ENCODE measurements at places on chromosomes 12 and 14.

GRCh38 chr12:53212931-53213330, 5.9 kb upstream of the ITGB7 start:
- no peak for DNase-seq

DNA sequence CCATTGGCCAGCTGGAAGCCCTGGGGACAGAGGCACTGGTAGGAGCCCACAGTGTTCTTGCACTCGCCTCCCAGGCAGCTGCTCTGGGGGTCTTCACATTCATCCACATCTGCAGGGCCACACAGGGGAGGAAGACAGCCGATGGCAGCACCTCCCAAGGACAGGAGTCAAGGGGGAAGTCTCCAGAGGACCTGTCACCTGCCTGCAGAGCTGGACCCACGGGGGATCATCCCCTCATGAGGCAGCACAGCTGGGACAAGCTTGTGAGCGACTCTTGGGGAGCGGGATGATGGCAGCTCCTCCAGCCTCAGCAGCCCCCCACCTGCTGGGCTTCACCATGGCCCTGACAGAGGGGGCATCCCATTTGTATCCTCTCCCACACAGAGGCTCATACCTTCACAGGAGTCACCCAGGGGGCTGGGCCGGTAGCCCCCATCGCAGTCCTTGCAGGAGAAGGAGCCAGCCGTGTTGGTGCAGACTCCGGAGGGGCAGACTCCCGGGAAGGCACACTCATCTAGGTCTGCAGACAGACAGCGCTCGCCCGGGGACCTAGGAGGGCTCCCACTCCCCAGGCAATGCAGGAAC, 15.4 kb downstream of the ISCA2 start:
- DNase-seq = no peak

DNA sequence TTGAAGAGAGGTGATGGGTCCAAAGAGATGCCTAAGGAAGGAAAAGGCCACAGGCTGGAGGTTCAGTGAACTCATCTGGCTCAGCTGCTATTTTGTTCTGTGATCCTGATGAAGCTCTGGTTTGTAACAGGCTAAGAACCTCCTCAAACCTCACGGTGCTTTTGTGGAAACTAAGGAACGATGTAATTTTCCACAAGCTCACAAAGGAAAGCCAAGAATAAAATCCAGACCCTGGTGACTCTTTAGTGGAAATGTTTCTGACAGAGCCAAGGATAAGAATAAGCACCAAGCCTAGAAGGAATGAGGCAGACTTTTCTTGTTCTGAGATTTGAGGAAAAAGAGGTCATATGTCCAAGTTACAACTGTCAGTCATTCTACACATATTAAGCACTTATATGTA, 93.6 kb downstream of the SLC24A4 start:
- DNase-seq = no peak

DNA sequence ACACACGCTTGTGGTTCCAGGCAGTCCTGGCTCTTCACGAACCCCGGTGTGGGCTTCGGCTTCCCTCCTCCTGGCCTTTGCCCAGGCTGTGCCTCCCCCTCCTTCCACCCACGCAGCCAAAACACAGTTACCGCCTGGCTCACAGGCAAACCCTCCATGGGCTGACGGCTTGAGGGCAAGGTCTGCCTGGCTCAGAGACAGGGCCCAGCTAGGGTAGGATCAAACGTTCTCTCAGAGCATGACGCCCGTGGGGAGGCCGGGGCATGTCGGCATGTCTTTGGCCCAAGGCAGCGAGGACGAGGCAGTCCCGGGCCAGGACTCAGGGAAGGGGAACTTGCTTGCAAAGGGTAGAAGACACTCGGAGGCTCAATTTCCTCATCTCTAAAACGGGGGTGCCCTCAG, 2.1 kb downstream of the SLC25A47 start:
- DNase-seq = no peak

DNA sequence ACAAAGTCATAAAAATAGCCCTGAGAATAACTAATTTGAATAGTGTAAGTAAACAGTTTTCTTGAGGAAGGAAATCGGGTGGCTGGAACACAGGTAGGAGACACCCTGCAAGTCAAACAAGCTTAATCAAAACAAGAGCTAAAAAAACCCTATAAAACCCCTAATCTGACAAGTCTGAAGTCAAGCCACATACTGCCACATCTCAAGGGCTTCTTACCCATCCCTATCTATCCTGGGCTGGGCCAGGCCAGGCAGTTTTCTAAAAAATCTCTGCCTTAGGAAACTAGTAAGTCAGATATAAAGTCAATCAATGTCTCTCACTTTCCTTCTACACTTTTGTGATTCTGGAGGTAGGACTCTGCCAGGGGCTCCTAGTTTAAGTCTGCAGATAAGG, 15.3 kb downstream of the UBE2N start:
- no peak for DNase-seq

GRCh38 chr12:4433745-4434058, 11.9 kb downstream of the FGF6 start:
- no peak for DNase-seq

DNA sequence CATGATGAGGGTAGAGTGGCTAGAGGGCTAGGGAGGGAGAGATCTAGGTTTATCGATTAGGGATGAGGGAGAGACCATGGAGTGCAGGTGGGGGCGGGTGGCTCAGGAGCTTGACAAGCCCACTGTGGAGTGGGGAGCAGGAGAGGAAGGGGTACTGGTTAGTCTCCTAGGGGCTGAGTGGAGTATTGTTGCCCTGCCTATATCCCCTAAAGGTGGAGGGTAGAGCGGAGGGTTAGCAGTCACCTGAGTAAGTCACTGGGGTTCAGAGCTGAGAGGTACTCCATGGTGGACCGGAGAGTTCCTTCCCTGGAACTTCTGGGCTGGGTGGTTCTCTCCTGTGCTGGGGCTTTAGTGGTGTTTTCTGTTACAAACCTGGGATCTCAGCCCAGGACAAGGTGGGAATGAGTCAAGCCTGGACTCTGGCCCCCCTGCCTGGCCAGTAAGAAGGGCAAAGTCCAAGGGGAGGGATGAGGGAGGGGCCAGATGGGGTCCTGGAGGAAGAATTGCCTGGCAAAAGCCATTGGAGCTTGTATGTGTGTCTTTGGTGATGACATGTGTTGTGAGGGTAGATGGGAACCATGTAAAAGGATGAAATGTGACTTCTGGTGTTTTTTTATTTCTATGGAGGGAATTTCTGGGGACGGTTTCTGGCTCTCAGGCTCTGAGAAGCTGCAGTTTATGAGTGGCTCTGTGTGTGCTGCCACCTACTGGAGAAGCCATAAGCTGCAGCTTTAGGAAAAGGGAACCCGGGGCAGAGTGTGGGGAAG, at the start of gene CIDEB:
Gene CIDEB, minus strand, starts transcription at position 403 of the 767 bp plus-strand sequence. Its CDS starts 119 bp downstream, at position 284.
- peak; percentile 64 for DNase-seq

GRCh38 chr14:19918553-19919264, 1.7 kb upstream of the OR4K5 start:
- DNase-seq = no peak

DNA sequence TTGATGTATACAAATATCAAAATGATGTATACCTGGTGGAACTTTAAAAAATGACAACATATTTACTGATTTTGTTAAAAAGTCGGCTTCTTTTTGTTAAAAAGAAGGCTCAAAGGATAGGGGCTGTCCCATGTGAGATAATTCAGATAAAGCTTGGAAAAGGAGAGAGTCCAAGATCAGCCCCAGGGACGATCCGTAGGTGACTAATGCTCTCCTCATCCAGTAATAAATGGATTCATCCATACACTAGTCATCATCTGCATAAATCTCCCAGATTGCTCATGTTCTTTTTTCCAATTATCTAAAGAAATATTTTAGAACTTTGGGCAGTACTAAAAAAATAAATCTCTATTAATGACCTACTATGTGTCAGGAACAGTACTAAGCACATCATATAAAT, 23.4 kb upstream of the FSCB start:
- no peak for DNase-seq

DNA sequence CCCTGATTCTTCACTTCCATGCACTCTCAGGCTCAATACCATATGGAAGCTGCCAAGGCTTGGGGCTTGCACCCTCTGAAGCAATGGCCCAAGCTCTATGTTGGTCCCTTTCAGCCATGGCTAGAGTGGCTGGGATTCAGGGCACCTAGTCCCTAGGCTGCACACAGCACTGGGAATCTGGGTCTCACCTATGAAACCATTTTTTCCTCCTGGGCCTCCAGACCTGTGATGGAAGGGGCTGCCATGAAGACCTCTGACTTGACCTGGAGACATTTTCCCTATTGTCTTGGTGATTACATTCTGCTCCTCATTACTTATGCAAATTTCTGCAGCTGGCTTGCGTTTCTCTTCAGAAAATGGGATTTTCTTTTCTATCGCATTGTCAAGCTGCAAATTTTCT, 124.0 kb downstream of the NTS start:
- DNase-seq = no peak

GRCh38 chr14:30906752-30907658, 32.6 kb downstream of the COCH start:
- DNase-seq = no peak

All from activated naive CD4-positive, alpha-beta T cell treated with Interleukin-2 at 50 U/mL for 16 hours (primary cell).